ENCODE measurements at places on chromosomes 16 and 17. TPM values are rescaled to one million over a fixed set of nuclear protein-coding genes. Genes with fewer than 3 reads are reported as not detected.
A peak's percentile ranks its signal among the peaks of the same experiment; 100 is the strongest.

GRCh38 chr16:3625911-3626732 lies 14.7 kb upstream of the SLX4 start:
- DNase-seq: no peak

Gene SYNGR3
- total RNA-seq: 16.4 TPM

Gene TBC1D3I
- not detected for total RNA-seq

DNA sequence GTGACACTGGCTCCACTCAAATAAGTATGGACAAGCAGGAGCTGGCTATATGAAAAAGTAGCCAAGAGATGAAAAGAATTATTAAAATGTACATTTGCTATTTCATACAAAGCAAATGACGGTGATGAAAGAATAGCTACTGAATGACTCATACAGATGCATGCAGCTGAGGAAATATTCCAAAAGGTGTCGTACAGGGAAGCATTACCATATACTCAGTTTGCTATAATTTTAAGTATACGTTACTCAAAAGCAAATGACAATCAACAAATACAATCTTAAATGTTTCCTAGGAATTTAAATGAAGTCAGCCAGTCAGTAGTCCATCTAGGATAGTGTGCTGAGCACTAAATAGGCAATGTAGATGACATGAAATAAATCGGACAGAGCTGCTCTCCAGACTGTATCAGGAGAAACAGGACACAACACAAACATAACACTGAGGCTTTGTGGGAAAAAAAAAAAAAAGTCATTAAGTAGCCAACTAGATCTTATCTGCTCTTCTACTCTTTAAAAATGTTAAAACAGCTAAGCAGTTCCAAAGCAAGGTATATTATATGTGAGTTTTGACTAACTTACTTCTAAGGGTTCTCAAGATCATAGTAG lies 65.0 kb downstream of the NCOR1 start:
- DNase-seq: no peak

DNA sequence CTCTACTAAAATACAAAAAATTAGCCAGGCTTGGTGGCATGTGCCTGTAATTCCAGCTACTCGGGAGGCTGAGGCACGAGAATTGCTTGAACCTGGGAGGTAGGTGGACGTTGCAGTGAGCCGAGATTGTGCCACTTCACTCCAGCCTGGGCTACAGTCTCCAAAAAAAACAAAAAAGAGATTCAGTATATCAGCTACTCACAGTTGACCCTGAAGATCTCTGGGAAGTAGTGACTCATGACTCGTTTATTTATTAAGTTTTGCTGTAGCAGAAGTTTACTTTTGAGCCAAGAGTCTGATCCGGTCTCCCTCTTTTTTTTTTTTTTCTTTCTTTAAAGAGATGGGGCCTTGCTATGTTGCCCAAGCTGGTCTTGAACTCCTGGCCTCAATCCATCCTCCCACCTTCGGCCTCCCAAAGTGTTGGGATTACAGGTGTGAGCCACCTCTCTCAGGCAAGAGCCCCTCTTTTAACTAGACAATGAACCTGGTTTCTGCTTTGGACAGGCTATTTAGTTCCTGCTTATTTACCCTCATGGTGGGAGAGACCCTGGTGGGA lies 4.4 kb downstream of the MVP start:
- DNase-seq: no peak

DNA sequence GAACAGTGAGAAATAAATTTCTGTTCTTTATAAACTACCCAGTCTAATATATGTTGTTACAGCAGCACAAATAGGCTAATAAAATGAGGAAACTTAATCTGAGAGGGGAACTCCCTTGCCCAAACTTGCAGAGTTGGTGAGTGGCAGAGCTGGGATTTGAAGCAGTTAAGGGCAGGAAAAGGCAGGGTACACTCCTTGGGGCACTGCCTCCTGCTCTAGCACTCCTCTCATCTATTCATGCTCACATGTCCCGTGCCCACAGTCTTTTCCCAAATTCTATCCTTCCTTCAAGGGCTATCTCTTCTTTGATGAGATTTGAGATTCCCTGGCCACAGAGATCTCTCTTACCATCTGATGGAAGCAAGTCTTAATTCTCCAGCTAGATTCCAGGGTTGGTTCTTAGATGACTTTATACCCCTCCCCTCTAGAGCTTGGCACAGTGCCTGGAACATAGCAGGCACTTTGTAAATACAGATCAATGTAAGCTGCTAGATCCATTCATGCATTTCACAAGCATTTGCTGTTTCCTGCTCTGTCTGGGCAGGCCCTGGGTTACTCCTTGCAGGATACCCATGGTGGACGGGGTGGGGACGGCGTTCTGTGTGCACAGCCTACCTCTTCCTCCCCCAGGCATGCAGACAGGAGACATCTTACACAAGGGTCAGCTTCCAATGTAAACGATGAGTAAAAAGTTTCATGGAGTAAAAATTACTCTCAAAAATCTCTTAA lies 39.2 kb upstream of the ABCC12 start:
- no peak for DNase-seq

DNA sequence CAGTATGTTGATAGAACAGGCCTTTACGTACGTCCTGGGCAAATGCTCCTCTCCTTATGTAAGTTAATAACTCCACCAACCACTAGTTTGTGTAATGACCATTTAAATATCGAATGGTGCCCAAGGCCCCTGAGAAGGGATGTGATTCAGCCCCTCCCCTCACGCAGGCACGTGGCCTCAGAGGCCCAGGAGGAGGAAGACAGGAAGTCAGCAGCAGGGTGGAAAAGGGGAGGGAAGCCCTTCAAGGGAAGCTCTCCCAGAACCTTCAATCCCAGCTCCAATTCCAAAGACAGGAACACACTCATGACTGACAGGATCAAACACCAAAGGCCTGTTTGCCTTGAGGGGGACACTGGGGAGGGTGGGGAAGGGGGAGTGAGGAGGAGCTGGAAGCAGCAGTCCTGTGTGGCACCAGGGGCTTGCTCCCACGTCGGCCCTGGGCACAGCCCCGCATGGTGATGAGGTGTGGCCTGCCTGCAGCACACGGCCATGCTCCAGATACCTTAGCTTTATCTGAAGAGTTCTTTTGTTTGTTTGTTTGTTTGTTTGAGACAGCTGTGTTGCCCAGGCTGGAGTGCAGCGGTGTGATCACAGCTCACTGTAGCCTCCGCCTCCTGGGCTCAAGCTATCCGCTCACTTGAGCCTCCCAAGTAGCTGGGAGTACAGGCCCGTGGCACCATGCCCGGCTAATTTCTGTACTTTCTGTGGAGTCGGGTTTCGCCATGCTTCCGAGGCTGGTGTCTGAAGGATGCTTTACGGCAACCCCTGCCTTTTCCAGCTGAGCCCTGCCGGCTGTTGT lies 105.0 kb downstream of the ZNF778 start:
- no peak for DNase-seq

DNA sequence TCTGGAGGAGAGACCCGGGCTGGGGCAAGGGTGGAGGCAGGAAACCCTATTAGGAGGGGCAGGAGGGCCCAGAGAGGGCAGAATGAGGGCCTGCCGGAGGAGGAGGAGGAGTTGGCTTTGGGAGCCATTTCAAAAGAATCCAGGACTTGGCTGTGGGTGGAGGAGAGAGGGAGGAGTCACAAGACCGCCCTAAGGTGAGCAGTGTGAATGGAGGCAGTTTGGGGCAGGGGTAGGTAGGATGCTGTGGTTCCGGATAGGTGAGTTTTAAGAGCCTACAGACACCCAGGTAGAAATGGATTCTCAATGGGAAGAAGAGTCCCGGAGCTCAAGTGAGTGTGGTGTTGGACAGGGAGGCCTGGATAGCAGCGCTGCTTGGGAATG lies 80.3 kb downstream of the ARHGAP23 start:
- DNase-seq: no peak

DNA sequence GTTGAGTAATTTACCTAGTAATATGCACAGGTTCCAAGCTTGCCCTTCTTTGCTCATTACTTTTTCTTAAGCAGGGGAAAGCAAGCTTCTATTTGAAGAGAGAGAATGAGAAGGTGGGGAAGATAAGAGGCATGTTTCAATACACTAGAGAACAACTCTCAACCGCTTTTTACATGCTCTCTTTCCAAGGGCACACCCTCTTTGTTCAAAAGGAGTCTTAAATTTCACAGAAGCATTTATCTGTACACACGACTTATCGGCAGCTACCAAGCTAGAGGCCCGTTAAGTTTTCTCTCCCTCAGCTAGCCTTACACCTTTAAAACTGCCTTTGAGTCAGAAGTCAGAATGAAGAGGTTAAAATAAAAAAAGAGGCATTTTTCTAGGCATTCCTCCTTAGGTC lies 79.6 kb downstream of the STH start:
- no peak for DNase-seq

DNA sequence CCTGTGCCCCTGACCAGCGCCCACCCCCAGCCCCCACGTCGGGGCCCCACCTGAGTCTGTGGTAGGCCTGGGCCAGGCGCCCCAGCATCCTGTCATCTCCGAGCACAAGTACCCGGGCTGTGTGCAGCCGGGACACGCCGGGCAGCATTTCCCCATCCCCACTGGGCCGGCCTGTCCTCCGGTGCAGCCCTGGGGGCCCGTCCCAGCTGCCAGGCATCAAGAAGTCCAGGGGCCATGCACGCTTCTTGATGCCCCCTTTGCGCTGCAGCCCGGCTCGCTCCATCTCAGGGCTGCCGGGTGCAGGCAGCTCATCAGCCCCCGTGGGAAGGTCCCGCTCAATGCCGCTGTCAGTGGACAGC lies 29.3 kb upstream of the MFSD6L start:
- no peak for DNase-seq

DNA sequence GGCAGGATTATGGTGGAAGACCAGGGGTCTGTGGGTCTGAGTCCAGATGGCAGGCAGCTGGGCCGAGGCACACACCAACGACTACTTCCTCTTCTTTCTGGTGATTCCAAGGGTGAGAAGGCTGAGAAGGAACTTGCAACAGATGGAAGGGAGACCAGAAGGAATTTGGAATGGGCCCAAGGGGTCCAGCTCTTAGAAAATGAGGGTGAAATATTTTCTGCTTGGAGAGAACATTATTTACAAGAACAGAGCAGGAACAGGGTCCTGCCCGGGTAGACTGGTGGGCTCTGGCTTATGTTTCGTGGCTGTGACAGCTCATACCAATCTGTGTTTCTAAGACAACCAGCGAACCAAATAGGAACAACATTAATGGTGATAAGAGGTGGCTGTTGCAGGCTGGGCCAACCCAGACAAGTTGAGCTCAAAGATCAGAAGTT lies 36.6 kb downstream of the CCDC42 start:
- DNase-seq: no peak

DNA sequence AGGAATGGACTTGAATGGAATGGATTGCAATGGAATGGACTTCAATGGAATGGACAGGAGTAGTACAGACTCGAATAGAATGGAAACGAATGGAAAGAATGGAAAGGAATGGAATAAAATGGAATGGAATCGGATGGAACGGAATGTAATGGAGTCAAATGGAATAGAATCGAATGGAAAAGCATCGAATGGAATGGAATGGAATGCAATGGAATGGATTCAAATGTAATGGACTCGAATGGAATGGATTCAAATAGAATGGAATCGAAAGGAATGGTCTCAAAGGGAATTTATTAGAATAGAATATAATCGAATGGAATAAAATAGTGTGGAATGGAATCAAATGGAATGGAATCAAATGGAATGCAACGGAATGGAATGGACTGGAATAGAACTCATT lies 484.9 kb upstream of the WSB1 start:
- DNase-seq: peak; percentile 9

Gene CA10
- total RNA-seq: not detected

Gene CARD14
- total RNA-seq: not detected

- no peak for DNase-seq
Measured at GRCh38 chr17:81254955-81255717, 16.0 kb downstream of the NDUFAF8 start.

GRCh38 chr17:18866866-18867813 lies 9.2 kb downstream of the PRPSAP2 start:
- no peak for DNase-seq
